ENCODE measurements at places on chromosomes 16 and 17. TPM values are rescaled to one million over a fixed set of nuclear protein-coding genes. Genes with fewer than 3 reads are reported as not detected.

GRCh38 chr16:50676684-50677225 lies 4.4 kb downstream of the SNX20 start:
- no peak overlapping the region for H3K27ac ChIP-seq
- no peaks in the 10 kb centered on the region for H3K27me3 ChIP-seq
- DNase-seq = no peak
- no peaks in the 10 kb centered on the region for H3K4me1 ChIP-seq

DNA sequence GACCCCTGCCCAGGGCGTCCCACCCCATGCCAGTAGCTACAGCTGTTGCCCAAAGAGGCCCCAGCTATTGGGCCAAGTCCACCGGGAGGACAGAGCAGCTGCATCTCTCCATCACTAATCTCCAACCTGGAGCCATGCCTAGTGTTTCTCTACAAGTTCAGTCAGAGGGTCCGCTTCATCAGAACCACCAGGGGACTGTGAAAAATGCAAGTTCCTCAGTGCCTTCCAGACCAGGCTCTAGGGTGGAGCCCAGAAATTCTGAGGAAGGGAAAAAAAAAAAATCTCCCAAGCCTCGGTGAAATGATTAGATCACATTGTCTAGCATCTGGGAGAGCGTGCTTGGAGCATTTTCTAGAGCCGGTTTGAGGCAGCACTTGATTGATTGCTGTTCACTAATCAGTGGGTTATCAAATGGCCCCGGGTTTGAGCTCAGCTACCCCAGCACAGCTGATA lies 22.4 kb upstream of the HERPUD1 start:
- no peaks in the 10 kb centered on the region for H3K4me1 ChIP-seq
- no peak overlapping the region for H3K4me3 ChIP-seq
- H3K27me3 ChIP-seq = no peaks in the 10 kb centered on the region
- DNase-seq = no peak

DNA sequence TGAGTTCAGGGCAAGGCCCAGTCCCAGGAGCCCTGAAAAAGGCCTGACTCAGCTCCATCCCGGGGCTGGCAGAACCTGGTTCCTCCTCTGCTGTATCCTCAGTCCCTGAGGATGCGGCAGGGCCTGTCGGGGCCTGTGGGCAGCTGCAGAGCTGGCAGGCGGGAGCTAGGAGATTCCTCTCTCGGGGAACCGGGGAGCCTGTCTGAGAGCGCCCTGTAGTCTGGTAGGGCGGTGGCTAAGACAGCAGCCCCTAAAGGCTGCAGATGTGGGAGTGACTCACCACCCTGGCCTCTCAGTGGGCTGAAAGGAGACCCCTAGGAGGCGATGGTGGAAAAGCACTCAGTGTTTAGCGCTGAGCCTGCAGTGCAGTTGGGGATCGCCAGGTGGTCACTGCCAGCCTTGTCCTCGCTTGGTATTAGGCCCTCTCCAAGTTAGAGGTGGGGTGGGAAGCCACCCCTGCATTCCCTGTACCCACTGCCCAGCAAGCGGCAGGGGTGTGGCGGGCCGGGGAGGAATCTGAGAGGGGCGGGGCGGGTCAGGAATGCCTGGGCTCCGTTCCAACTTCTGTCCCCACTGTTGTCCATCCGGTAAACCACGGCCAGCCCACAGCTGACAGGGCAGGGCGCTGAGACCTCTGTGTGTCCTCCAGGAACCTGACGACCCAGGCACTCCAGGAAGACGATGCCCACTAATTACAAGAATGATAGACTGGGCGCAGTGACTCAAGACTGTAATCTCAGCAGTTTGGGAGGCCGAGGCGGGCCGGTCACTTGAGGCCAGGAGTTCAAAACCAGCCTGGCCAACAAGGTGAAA lies 29.5 kb upstream of the CDH1 start:
- H3K4me3 ChIP-seq = no peak overlapping the region
- H3K36me3 ChIP-seq = no peaks in the 10 kb centered on the region
- peak overlapping the region; percentile 37 for H3K27ac ChIP-seq
- no peaks in the 10 kb centered on the region for H3K27me3 ChIP-seq

DNA sequence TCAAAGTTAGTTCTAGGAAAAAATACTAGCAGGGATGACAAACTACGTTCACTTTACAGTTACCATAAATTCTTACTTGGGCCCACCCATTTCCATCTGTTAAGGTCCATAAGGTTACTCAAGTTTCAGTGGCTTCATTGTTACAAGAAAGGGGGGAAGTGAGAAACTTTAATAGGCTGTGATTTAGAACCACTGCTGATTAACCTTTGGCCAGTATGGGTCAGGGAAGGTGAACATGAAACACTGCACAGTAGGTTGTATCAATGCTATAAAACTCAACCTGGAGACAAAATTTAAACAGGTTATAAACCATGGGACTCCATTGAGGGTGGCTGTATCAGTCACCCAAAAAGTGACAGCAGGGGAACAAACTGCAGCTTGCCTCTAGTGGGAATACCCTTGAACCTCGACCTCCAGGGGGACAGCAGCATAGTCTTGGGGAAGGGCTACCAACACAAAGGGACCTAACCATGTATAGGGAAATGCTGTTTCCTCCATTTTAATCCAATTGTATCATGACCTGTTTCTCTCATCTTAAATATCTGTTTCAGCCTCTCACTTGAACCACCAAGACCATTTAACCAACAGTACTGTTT lies 10.4 kb downstream of the PTRH2 start:
- H3K4me3 ChIP-seq = no peak overlapping the region
- no peaks in the 10 kb centered on the region for H3K27me3 ChIP-seq
- peaks cover 14% of the 10 kb centered on the region for H3K36me3 ChIP-seq
- no peak for DNase-seq
- H3K27ac ChIP-seq = no peak overlapping the region

GRCh38 chr16:69440250-69440649 lies 15.8 kb downstream of the CYB5B start:
- DNase-seq = no peak
- H3K4me3 ChIP-seq = no peak overlapping the region
- H3K27ac ChIP-seq = no peak overlapping the region
- no peaks in the 10 kb centered on the region for H3K36me3 ChIP-seq
- H3K27me3 ChIP-seq = no peaks in the 10 kb centered on the region

- H3K4me1 ChIP-seq = no peaks in the 10 kb centered on the region
- no peak overlapping the region for H3K27ac ChIP-seq
- H3K27me3 ChIP-seq = no peaks in the 10 kb centered on the region
- DNase-seq = no peak
- no peaks in the 10 kb centered on the region for H3K36me3 ChIP-seq
- H3K4me3 ChIP-seq = no peak overlapping the region
Observed at GRCh38 chr17:53134548-53134947, 688.2 kb upstream of the KIF2B start.

DNA sequence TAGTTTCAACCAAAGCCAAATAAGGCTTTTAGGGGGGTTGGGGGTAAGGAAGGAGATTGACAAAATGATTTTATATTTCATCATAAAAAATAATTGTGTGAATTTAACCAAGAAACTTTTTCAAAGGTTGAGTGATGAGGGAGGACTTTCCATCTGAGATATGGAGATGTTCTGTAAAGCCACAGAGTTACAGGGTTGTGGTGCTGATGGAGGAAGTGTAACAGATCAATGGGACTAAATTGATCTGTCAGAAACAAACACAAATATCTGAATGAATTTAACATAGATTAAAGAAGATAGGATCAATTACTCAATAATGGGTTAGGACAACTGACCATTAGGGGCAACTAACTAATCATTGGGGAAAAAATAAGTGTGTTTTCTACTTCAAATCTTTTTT lies 14.2 kb upstream of the PIK3R5 start:
- H3K27me3 ChIP-seq = no peaks in the 10 kb centered on the region
- H3K4me1 ChIP-seq = no peaks in the 10 kb centered on the region
- no peak for DNase-seq
- H3K27ac ChIP-seq = no peak overlapping the region
- no peaks in the 10 kb centered on the region for H3K36me3 ChIP-seq
- no peak overlapping the region for H3K4me3 ChIP-seq

DNA sequence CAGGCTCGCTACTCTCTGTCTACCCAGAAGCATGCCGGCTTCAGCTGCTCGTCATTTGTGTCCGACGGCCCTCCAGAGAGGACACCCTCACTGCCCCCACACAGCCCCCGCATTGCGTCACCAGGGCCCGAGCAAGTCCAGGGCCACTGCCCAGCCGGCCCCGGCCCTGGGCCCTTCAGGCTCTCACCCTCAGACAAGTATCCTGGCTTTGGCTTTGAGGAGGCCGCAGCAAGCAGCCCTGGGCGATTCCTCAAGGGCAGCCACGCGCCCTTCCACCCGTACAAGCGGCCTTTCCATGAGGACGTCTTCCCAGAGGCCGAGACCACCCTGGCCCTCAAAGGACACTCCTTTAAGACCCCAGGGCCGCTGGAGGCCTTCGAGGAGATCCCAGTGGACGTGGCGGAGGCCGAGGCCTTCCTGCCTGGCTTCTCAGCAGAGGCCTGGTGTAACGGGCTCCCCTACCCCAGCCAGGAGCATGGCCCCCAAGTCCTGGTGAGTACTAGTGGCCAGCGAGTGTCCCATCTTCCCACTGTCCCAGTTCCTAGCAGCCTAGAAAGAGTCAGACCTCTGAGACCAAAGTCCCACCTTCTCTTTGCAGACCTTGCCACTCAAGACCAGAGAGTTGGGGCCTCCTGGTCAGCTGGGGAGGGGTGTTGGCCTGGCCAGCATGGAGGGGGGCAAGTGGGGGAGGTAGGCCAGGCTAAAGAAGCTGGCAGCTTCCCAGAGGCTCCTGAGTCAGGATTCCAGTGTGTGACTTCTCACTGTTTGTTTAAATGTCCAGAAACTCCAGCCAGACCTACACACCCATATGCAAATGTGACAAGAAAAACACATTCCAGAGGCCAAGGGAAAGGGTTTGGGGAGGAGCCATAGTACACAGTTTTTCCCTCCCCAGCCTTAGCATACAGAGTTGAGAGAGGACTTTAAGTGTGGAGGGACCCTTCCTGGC lies 18.6 kb downstream of the FOXN1 start:
- H3K36me3 ChIP-seq = no peaks in the 10 kb centered on the region
- H3K4me3 ChIP-seq = no peak overlapping the region
- H3K27ac ChIP-seq = peak overlapping the region; percentile 63
- DNase-seq = peak; percentile 79
- H3K27me3 ChIP-seq = no peaks in the 10 kb centered on the region

DNA sequence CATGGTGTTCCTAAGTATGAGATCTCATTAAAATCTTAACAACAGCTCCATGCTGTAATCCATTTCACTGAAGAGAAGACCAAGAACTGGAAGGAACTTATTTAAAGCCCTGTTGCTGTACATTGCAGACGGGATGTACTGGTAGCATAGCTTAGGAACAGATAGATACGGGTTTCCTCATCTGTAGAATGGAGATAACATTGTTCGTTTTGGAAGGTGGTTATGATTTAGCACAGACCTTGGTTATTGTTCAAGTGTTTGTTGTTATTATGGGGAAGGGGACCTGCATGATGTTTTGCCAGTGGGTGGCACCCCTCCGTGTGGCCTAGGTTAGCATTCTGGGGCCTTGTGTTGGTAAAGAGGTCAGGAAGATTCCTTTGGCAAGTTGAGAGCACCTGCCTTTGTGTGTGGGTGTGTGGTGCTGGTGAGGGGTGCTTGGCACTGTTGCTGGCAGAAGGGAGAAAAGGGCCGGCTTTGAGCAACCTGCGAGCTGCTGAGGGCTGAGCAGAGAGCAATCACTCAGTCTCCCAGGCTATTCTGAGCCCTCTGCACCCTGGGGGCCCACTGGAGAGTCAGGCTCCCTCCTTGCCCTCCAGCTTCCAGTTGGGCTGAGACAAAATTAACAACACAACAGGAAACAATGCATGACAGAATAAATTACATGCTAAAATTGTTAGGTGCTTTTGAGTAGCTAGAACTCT lies 2.3 kb downstream of the TAOK2 start:
- peaks cover 17% of the 10 kb centered on the region for H3K4me1 ChIP-seq
- peaks cover 14% of the 10 kb centered on the region for H3K36me3 ChIP-seq
- no peak overlapping the region for H3K27ac ChIP-seq

DNA sequence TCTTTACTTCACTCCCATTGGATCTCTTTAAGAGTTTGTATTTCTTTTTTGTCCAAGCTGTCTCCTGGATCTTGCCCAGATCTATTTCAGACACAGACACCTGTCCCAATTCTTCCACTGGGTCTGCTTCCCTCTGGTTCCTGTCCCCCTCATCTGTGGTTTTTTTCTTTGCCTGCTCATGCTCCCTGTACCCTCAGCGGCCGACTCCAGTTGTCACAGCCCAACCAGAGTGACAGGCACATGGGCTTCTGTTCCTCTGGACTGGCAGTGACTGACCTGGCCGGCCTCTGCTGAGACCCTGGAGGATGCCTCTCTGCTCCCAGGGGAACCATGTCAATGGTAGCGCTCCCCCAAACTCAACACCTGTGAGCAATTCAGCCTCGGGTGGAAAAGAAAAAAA lies 142.6 kb downstream of the WSCD1 start:
- H3K27me3 ChIP-seq = no peaks in the 10 kb centered on the region
- no peaks in the 10 kb centered on the region for H3K36me3 ChIP-seq
- no peaks in the 10 kb centered on the region for H3K4me1 ChIP-seq
- DNase-seq = no peak

The THAP11 gene
- total RNA-seq = 22.0 TPM

The ACSM2A gene
- total RNA-seq = 0.20 TPM

The SLFN14 gene
- total RNA-seq = not detected

Data from colonic mucosa (tissue), 4 donors.